Aorta (tissue), 5 donors: ENCODE measurements at places on chromosomes 4 and X. TPM values are rescaled to one million over a fixed set of nuclear protein-coding genes. Genes with fewer than 3 reads are reported as not detected.
A peak's percentile ranks its signal among the peaks of the same experiment; 100 is the strongest.

The N4BP2 gene
- 7.2 TPM for total RNA-seq

- no peaks in the 10 kb centered on the region for H3K27me3 ChIP-seq
- H3K36me3 ChIP-seq, result no peaks in the 10 kb centered on the region
- DNase-seq, result no peak
- H3K4me1 ChIP-seq, result no peaks in the 10 kb centered on the region
- H3K4me3 ChIP-seq, result no peak overlapping the region
These were observed 131.4 kb downstream of the CHIC2 start for GRCh38 chr4:53932796-53933610.

- DNase-seq, result no peak
- H3K4me1 ChIP-seq, result no peaks in the 10 kb centered on the region
- H3K36me3 ChIP-seq, result no peaks in the 10 kb centered on the region
- no peak overlapping the region for H3K27ac ChIP-seq
These were observed 46.6 kb upstream of the EGFL6 start for GRCh38 chrX:13522811-13523210.

DNA sequence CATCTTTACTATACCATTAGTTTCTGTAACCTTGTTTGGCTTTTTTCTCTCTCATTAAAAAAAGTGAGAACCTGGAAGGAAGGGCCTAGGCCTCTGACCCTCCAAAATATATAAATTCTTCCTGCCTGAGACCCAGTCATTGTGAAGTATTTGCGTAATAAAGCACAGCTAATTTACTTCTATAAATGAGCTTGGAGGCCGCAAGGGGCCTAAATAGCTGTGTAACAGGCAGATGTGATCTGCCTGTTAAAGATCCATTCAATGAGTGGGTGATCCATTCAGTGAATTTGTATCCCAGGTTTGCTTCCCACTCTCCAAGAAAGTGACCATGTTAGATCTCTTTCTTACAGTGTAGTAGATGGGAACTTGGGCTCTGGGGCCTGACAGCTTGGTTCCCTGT is 595 bp upstream of the PYURF start:
- peak overlapping the region; percentile 87 for H3K27ac ChIP-seq
- DNase-seq, result no peak
- peak overlapping the region; percentile 74 for H3K4me3 ChIP-seq
- H3K36me3 ChIP-seq, result no peaks in the 10 kb centered on the region
- H3K4me1 ChIP-seq, result no peaks in the 10 kb centered on the region

The TMEM175 gene
- 26.0 TPM for total RNA-seq

DNA sequence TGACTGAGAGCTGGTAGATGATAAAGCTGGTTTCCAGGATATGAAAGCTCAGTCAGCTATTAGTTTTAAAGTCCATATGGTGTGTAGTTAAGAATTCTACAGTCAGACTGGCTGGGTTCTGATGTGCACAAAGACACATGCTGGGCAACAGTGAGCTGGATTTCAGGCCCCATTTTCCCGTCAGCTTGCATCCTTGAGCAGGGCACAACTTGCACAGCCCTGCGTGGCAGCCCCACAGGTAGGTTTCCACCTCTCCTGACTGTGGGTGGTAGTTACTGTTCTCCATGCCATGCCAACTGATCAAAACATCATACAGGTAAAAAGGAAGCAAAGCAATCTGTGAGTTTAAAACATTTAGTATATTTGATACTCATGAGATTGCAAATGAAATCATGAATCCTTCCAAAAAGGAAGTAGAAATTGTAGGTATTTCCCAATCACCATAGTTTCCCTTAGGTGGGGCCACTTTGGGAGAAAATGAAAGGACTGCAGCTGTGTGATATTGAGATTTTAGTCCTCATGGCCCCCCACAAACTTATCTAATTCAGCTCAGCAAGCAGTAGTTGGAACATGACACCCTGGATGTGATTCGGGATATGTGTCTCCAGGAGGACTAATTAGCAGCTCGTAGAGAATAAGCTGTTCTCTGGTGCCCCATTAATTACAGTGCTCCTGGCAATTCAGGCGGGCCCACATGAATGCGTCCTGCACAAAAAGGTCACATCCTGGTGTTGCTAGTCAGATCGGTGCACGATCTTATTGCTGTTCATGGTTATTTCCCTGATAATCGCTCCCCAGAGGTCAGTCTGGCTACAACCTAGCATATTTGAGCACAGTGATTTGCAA is 42.4 kb upstream of the NOCT start:
- no peak overlapping the region for H3K27ac ChIP-seq
- no peak for DNase-seq
- H3K27me3 ChIP-seq, result no peaks in the 10 kb centered on the region
- no peak overlapping the region for H3K4me3 ChIP-seq
- H3K4me1 ChIP-seq, result no peaks in the 10 kb centered on the region

DNA sequence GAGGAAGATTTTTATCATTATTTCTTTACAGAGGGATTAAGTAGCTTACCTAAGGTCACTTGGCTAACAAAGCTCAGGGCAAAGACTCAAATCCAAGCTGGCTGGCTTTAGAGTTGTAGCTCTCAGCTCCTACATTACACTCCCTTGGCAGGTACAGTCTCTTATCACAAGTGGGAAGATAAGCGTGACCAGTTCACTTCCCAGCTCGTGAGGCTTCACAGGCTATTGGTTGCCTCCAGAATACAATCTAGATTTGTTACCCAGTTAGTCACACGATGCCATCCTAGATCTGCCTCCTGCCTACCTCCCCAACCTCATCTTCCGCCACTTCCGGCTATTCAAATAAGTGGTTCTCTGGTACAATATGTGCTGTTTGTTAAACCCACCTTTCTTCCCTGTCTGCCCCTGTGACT is 3.7 kb downstream of the MMRN1 start:
- H3K36me3 ChIP-seq, result no peaks in the 10 kb centered on the region
- no peaks in the 10 kb centered on the region for H3K4me1 ChIP-seq
- no peak overlapping the region for H3K27ac ChIP-seq
- no peaks in the 10 kb centered on the region for H3K27me3 ChIP-seq

DNA sequence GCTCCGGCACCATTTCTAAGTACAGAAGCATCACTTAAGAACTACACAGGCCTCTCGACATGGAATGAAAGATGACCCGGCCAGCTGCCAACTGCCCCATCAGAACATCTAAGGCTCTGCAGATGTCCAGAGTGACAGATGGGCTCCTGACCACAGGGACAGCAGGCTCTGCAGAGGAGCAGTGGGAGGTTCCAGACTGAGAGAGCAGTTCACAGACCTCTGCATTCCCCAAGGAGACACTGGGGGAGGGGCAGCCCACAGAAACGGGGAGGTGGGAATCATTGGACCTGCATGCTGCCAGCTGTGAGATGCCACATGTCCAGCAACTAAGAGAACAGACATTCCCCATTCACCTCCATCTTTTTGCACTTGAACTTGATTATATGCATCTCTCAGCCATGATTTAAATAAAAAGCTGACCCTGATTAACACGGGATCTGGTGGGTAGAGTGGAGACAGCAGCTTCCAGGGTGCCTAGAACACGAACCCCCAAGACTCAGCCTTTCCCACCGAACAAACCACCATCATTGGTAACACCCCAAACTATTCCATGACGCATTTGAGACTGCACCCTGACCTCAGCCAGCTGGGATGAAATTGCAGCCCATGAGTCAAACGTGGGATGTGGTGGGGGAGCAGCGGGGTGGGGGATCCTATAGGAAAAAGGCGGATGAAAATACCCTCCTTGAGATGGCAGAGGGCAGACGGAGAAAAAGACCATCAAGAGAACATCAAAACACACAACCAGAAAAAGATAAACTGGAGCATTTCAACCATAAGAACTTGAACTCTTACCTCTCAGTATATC is 47.2 kb downstream of the AFAP1 start:
- no peaks in the 10 kb centered on the region for H3K4me1 ChIP-seq
- H3K4me3 ChIP-seq, result no peak overlapping the region
- no peaks in the 10 kb centered on the region for H3K36me3 ChIP-seq
- H3K27ac ChIP-seq, result no peak overlapping the region
- DNase-seq, result no peak

GRCh38 chr4:44425614-44426208 is 22.9 kb downstream of the KCTD8 start:
- no peak overlapping the region for H3K27ac ChIP-seq
- DNase-seq, result no peak
- H3K36me3 ChIP-seq, result no peaks in the 10 kb centered on the region
- no peaks in the 10 kb centered on the region for H3K4me1 ChIP-seq
- H3K27me3 ChIP-seq, result no peaks in the 10 kb centered on the region
- H3K4me3 ChIP-seq, result no peak overlapping the region

- no peaks in the 10 kb centered on the region for H3K36me3 ChIP-seq
- DNase-seq, result no peak
- H3K27me3 ChIP-seq, result no peaks in the 10 kb centered on the region
- H3K27ac ChIP-seq, result no peak overlapping the region
- H3K4me1 ChIP-seq, result no peaks in the 10 kb centered on the region
These were observed 550.9 kb upstream of the BOD1L1 start for GRCh38 chr4:14178421-14178820.

DNA sequence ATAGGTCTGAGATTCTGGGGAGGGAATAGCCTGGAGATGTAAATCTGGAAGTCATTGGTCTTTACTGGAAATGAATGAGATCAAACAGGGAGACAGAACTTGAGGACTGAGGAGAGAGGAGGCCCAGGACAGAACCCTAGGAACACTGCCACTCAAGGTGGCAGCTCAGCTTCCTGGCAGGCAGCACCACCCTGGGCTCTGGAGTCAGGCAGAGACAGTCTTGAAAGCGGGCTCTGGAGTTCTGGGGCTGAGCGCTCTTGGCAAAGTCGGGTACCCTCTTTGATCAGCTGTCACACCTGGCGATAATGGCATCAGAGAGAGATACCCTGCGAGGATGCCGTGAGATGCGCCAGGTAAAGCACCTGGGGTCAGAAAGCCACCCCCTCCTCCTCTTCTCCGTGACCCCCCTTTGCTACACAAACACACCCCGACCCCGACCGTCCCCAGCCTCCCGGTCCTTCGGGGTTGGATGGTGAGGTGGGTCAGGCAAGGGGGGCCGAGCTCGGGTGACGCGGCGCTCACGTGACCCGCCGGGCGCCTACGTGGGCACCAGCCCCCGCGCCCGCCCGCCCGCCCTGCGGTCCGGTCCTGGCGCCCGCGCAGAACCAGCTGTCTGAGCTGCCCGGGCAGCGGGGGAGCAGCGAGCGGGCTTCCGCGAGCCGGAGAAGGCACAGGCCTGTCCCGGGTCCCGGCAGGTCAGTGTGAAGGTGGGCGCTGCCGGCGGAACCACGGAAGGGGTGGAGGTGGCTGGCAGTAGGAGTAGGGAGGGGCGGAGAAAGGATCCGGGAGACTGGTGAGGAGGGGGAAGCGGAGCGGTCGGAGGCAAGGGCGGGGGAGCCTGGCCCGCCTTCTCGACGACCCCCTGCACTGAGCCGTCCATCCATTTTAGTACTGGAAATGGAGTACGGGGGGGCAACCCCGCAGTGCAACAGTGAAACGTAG is at the start of gene TCEAL3:
TSS of gene TCEAL3 (plus strand) at position 600 of the 942 bp plus-strand sequence. CDS start 1,102 bp downstream, outside the sequence.
- peak within 1 kb of the TSS; percentile 51 for H3K4me3 ChIP-seq
- no peaks in the 10 kb centered on the region for H3K4me1 ChIP-seq
- H3K27ac ChIP-seq, result peak within 1 kb of the TSS; percentile 97
- peak; percentile 70 for DNase-seq

The MEPE gene
- total RNA-seq, result not detected

The CXorf65 gene
- not detected for total RNA-seq

The ACE2 gene
- total RNA-seq, result not detected

The PNMA6E gene
- total RNA-seq, result not detected

DNA sequence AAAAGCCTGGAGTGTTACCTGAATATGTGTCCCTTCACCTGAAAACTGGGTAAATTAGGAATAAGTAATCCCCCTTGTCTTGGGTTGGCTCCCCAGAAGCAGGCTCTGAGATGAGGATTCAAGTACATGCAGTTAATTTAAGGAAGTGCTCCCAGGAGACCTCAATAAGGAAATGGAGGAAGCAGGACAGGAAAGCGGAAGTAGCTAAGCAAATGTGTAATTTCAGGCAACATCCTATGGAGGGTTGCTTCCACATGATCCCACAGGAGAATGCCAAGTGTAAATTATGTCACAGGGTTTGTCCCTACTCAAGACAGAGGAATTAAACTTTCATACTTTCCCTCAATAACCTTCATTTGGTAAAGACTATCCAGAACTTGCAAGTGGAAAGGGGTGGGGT is 48.1 kb upstream of the ARHGEF6 start:
- H3K4me3 ChIP-seq, result no peak overlapping the region
- DNase-seq, result no peak
- no peaks in the 10 kb centered on the region for H3K27me3 ChIP-seq
- H3K27ac ChIP-seq, result no peak overlapping the region

- no peaks in the 10 kb centered on the region for H3K36me3 ChIP-seq
- H3K4me1 ChIP-seq, result no peaks in the 10 kb centered on the region
- no peak for DNase-seq
- no peak overlapping the region for H3K4me3 ChIP-seq
- H3K27ac ChIP-seq, result no peak overlapping the region
These were observed 18.8 kb downstream of the PPP2R3B start for GRCh38 chrX:367866-368265.

The CENPVL2 gene
- not detected for total RNA-seq

- no peaks in the 10 kb centered on the region for H3K27me3 ChIP-seq
- no peak for DNase-seq
- H3K27ac ChIP-seq, result no peak overlapping the region
- no peaks in the 10 kb centered on the region for H3K36me3 ChIP-seq
- no peaks in the 10 kb centered on the region for H3K4me1 ChIP-seq
These were observed 16.6 kb downstream of the DCK start for GRCh38 chr4:71009890-71010588.

DNA sequence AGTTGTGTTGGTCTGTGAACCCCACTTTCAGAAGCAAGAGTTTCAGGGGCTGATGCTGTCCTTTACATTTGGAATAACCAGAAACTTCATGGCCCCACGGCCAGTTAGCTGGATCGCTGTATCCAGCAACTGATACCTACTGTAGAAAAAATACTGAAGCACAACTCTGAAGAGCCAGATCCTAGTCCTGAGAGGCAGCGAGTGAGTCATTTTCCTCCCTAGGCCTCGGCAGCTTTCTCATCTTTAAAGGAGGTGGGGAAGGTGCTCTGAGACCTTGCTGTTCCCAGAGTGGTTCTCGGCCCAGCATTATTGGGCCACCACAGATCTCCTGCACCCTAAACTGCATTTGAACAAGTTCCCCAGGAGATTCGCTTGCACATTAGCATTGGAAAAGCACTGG is 63.2 kb downstream of the NHS start:
- H3K4me1 ChIP-seq, result no peaks in the 10 kb centered on the region
- DNase-seq, result no peak
- no peak overlapping the region for H3K27ac ChIP-seq
- no peak overlapping the region for H3K4me3 ChIP-seq
- H3K36me3 ChIP-seq, result no peaks in the 10 kb centered on the region

The SOWAHB gene
- 0.32 TPM for total RNA-seq

DNA sequence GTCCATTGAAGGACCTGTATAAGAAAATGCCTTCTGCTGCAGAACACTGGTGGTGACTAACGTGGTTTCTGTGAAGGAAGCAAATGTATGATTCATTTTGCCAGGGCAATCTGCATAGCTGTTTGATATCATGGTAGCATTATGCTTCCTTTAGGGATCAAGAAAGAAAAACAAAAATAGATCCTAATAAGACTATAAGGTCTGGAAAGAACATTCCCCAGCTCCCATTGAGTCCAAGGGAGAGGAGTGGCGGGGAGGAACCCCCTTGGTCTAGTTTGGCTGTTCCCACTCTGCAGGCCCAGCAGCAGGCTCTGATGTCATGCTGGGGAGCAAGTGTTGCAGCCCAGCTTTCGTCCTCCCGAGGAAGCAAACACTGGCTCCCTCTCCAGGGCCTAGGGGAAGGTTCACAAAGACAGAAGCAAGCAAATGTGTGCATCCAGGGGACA is 154.5 kb upstream of the GALNT7 start:
- no peaks in the 10 kb centered on the region for H3K36me3 ChIP-seq
- H3K27me3 ChIP-seq, result no peaks in the 10 kb centered on the region
- no peak overlapping the region for H3K4me3 ChIP-seq
- H3K27ac ChIP-seq, result no peak overlapping the region
- H3K4me1 ChIP-seq, result no peaks in the 10 kb centered on the region
